ENCODE measurements at places on chromosomes 16 and 17.

GRCh38 chr16:73418051-73418450 is 370.1 kb upstream of the ZFHX3 start:
- no peak for DNase-seq

DNA sequence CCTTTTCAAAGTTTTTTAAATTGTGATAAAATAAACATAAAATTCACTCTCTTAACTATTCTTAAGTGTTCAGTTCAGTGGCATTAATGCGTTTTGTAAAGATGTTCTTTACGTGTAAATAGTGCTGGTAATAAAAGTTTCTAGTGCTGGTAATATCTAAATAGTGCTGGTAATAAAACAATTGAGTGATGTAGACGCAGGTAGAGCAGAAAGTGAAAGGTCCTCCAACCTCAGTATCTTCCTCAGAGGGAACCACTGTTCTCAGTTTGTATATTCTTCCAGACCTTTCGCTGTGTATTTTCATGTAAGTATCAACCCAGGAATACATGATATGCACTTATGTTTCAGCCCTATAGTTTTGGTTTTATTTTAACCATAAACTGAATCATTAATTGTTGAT is 53.1 kb downstream of the CLEC16A start:
- DNase-seq, result no peak

- no peak for DNase-seq
Observed at GRCh38 chr16:17324451-17324850, 146.3 kb downstream of the XYLT1 start.

DNA sequence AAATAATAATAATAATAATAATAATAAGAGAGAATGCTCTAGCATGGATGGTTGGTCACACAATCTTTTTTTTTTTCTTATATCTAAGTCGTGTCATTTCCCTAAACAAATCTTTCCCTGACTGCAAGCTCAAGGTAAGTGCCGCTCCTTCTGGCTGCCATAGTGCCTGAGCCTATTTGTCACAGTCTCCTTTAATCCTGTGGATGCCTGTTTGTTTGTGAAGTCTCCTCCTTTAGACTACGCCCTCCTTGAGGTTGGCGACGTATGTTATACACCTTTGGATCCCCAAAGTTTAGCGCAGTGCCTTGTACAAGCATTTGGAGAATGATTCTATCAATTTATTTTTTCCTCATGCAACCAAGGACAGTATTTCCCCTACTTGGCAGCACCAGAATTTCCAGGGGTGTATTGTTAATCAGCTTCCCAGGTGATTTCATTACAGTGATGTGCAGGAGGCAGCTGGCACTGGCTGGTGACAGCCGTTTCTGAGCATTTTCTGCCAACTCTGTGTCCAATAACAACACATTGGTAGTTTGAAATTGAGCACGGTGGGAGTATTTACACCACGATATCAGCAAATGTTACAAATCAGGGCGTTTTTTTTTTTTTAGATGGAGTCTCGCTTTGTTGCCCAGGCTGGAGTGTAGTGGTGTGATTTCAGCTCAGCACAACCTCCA is 26.6 kb downstream of the TMEM238L start:
- DNase-seq, result no peak

DNA sequence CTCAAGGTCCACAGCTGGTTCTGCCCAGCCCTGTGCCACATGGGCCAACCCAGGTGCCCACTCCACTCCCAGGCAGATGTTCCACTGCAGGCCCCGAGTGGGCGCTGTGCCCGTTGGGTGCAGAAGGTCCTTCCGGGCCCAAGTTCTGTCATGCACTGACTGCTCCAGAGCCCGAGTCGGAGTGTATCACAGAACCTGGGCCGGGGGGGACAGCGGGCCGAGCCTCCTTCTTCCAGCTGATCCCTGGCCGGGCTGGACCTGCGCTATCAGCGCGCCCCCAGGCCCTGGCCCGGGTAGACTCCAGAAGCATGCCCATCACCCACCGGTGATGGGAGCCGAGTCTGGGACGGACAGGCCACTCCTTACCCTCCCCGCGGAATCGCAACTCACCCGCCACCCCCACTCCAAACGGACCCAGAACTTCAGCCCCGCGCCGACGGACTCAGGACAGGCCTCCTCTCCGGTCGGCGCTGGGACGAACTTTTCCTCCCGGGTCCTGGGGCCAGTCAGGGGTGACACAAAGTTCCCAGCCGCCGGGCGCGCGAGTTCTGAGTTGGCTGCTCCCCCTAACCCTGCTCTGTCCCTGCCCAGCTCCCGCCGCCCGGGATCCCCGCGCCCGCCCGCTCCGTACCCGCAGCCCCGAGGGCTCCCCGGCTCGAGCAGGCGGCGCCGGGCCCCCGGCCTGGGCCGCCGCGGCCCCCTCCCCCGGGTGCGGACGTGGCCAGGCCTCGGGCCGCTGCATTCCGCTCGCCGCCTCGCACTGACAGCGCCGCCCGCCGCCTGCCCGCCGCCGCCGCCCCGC is at the start of gene COPZ2:
COPZ2 (minus strand) TSS at position 762 of the 802 bp plus-strand sequence; CDS start at position 742, 20 bp downstream.
- DNase-seq, result no peak

DNA sequence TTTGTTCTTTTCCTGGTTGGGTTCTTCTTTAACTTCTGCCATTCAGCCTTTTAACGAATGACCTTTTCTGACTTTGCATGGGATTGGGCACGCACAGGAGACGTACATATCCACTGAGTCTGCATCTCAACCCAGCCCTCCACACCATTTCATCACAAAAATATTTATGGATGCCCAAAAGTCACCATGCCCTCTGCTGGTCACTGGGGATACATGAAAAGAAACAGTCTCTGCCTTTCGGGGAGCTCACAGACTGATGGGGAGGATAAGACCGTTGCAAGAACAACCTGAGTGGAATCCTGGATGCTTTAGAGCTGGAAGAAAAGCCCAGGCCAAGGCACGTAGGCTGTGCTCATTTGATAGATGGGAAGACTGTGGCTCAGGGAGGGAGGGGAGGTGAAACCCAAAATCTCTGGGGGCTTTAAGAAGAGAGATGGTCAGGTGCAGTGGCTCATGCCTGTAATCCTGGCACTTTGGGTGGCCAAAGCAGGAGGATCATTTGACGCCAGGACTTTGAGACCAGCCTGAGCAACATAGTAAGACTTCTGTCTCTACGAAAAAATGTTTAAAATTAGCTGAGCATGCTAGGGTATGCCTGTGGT is 7.9 kb upstream of the MT2A start:
- peak; percentile 62 for DNase-seq

- DNase-seq, result no peak
Observed at GRCh38 chr16:23802776-23803175, 33.0 kb upstream of the PRKCB start.

GRCh38 chr17:49861150-49861884 is 13.4 kb upstream of the TAC4 start:
- peak; percentile 89 for DNase-seq

DNA sequence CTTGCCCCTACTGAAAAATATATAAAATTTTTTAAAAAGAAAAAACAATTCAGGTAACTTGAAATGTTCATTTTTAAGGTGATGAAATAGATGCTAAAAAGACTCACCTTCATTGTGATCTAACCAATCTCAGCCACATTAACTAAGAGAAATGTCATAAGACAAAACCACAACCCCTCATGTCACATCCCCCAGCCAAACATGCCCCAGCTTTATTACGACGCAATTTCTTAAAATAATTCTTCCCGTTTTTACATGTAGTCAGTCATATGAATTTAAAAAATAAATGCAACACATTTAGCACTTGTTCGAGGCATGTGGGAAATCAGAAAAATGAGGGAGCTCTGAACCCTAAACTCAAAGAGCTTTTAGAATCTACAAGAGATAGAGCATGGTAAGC is 9.5 kb downstream of the AMFR start:
- DNase-seq, result no peak

GRCh38 chr16:1963806-1964505 is 670 bp downstream of the RPS2 start:
- DNase-seq, result no peak

DNA sequence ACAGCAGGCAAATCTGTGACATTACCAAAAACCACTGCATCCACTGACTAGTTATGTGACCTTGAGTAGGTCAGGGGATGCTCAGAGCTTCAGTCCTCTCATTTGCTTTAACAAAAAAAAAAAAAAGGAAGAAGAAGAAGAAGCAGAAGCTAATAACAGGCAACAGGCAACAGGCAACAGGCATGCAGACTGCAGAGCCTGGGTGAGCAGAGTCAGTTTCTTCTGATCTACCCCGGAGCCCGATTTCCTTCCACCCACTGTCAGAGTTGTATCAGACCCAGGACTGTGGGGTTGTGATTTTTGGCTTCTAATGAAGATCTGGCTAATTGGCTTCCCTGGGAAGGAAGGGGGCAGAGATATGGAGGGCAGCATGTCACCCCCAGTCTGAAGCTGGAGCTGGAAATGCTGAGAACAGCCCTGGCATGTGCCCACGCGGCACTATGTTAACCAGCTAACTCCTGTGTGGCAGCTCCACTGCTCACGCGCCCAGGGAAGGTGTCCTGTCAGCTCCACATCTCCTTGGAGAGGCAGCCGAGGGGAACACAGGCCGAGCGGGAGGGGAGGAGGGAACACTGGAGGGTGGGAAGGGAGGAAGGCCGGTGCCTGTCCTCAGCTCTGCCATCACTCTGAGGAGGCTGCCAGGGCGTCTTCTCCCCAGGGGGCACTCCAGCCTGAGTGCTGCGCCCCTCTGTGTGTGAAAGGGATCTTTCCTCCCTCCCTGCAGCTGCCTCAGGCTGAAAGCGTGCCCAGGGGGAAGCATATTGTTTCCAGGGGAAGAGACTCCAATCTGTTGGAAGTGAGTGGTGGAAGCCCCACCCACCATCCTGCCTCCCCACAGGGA is 17.6 kb downstream of the SRCIN1 start:
- no peak for DNase-seq

GRCh38 chr17:38578229-38579082 is 27.3 kb downstream of the SRCIN1 start:
- no peak for DNase-seq

- no peak for DNase-seq
Observed at GRCh38 chr16:67930191-67930590, 1.5 kb downstream of the CTRL start.

DNA sequence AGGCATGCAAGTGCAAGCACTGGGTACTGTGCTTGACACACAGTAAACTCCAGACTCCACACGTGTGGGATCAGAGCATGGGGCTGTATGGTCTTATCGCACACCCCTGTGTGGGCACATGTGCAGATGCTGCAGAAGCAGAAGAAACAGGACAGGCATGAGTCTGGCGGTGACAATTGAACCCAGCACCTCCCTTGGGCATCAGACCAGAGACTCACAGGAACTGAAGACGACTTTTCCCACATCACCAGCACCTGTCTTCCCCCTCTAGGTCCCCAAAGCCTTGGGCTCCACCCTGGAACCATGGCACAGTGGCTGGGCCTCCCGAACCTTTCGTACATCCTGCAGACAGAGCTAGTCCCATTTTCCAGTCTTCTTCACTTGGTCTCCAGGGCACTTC is 126.4 kb upstream of the CDH5 start:
- no peak for DNase-seq
